AG08395 (cell line): ENCODE measurements at places on chromosomes 11 and 22.

DNA sequence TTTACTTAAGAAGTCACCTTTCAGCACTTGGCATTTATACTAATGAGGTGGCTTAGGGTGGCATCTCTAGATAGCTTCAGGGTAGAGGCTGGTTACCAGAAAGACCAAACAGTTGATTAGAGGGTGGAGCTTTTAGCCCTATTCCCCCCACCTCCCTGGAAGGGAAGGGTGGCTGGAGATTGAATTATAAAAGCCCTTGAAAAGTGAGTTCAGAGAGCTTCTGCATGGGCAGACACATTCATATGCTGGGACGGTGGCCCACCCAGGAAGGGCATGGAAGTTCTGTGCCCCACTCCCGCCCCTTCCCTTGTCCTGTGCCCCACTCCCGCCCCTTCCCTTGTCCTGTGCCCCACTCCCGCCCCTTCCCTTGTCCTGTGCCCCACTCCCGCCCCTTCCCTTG is 244.2 kb downstream of the DDX10 start:
- no peak for DNase-seq

GRCh38 chr11:61923166-61924063 is 6.0 kb upstream of the RAB3IL1 start:
- DNase-seq: peak; percentile 63

DNA sequence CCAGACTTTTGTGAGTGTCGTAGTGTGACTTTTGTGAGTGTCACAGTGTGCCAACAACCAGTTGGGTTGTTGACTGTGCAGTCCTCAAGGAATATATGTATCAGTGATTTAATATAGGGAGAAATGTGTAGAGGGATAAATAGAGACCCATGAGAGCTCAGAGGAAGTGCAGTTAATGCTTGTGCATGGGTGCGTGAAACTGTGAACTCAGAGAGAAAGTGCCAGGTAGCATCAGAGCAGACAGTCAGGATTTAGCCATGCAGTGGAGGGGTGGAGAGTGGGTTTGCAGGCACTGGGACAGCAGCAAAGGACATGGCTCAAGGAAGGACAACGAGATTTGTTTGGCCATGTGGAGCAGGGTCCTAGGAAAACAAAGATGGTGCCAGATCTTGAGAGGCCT is 33.6 kb downstream of the YWHAH start:
- no peak for DNase-seq

GRCh38 chr11:88100151-88100550 is 75.1 kb downstream of the RAB38 start:
- DNase-seq: peak; percentile 9

DNA sequence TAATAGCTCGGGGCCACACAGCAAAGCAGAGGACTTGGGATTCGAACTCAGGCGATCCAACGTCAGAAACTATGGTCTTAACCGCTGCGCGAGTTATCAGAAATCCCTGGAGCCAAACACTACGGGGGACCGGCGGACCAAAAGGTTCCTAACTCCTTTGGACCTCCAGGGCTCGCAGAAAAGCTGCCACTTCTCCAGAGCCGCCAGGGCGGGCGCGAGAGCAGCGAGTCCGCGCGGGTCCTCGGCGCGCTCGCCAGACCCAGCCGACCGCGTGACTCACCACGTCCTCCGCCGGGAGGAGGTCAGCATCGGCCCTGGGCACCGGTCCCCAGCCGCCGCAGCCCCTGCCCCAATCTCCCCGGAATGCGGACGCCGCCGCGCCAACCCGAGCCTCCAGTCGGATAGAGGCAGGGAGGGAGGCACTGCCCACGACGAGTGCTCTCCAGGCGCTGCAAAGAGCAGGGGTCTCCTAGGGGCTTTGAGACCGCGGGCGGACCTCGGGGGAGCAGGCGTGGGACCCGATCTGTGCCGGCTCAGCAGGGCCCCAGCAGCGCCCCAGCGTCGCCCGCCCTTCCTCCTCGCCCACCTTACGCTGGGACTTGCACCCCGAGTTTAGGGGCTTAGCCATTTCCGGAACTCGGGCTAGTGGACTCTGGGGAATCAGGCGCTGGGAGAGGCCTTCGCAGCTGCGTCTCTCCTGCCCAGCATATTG is 6.2 kb upstream of the ALX4 start:
- peak; percentile 76 for DNase-seq

DNA sequence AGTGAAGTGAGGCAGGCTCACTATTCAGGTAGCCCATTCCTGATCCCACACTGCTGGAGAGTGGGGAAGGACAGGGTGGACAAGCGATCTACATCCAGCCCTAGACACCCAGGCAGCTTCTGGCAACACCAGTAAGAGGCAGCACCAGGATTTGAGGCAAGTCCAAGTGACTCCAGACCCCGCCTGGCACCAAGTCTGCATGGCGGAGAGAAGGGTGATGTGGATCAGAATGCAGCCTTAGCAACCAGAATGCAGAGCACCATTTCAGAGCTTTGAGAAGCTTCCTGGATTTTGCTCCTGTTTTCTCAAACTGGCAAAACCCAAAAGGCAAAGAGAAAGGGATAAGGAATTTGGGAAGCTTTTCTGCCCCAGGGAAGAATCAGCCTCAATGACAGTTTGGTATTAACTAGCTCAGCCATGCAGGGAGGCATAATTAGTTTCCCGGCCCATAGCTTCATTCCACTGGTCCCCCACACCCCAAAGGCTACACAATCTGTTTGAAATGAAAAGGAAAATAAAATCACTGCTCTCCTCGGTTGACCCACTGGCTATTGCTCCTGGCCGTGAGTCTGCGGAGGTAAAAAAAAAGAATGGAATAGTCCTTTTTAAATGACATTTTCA is 17.3 kb downstream of the GALNT18 start:
- DNase-seq: no peak

GRCh38 chr22:21909871-21910270 is 42.4 kb upstream of the MAPK1 start:
- DNase-seq: no peak

DNA sequence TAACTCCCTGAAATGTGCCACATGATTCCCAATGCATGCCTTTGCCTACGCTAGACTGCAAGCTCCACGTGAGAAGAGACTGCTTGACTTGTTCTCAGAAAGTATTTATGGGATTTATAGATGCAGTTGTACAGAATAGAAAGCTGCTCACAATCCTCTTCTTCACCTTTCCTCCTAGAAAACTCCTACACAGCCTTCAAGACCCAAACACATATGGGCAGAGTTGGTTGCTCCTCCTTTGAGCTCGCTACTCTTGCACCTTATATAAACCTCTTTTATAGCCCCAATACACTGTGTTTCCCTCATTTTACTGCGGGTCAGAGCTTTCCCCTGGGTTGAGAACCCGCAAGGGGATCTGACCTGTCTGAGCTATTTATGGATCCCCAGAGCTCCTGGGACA is 16.4 kb downstream of the C1QTNF6 start:
- DNase-seq: no peak

DNA sequence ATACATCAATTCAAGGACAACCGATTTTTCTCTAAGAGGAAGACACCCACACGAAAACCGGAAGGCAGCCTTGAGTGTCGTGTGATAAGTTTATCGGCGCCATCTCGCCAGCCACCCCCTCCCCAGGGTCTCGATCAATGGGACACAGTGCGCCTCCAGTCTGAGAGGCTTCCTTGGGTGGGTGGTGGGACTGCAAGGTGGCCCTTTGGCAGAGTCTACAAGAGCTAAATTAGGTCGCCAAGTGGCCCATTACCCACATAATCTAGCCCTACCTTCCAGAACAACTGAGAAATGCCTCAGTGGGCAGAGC is 64.0 kb downstream of the CD6 start:
- no peak for DNase-seq

GRCh38 chr11:12674571-12674935 is 332 bp downstream of the TEAD1 start:
- no peak for DNase-seq

DNA sequence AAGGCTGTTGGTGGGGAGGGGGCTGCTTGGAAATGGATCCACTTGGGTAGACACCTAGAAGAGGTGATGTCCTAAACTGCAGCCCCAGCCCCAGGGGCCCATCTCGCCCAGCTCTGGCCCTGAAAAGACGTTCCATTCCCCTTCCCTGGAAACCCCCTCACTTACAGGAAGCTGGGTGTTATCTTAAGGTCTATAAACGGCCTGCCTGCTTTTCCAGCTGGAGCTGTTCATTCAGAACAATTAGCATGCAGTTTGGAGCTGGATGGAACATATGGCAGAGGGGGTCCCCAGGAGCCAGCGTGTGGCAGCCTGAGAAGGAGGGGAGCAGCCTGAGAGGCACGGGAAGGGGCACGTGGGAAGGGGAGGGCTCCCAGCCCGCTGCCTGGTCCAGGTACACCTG is 139.6 kb downstream of the PKNOX2 start:
- DNase-seq: no peak

DNA sequence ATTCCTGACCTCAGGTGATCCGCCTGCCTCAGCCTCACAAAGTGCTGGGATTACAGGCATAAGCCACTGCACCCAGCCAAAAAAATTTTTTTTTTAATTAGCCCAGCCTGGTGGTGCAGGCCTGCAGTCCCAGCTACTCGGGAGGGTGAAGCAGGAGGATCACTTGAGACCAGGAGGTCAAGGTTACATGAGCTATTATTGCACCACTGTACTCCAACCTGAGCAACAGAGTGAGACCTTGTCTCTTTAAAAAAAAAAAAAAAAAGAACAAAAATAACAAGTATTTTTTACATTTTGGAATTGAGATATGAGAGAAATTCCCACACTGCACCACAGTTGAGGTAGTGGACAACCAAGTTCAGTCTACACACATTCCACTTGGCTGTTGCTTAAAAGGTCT is 13.6 kb upstream of the L3MBTL2 start:
- no peak for DNase-seq

DNA sequence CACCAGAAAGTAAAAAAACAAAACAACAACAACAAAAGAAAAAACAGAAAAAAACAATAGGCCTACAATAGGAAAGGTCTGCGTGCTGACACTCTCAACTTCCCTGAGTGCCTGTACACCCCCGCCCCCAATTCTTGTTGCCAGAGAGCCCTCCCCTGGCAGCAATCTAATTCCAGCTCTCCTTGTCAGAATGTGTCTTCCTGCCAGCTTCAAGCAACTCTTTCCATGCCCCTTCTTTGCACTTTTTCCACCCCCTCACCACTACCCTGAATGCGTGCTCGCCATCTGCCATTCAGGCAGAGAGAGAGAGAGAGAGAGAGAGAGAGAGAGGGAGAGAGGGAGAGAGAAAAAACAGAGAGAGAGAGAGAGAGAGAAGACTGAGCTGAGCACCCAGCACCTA is 245.0 kb downstream of the KIRREL3 start:
- no peak for DNase-seq

- peak; percentile 20 for DNase-seq
These were observed 725 bp downstream of the KDM2A start for GRCh38 chr11:67119585-67120391.

GRCh38 chr11:129976328-129976727 is 26.3 kb downstream of the PRDM10 start:
- DNase-seq: no peak

DNA sequence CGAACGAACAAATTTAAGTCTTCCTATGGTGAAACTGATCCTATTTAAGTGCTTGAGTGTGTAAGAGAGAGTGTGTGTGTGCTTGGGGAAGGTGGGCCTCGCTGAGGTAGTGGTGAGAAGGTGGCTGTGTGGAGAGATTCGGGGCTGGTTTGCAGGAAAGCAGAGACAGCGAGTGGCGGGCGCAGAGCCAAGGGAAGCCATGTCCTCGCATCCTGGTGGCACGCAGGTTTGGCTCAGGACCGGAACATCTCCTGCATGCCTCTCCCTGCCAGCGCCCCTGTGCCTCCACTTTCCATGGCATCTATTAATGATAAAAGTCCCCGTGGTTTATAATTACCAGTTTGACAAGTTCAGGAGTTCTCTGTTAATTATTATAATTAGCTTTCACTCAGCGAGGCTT is 383.1 kb upstream of the CADM1 start:
- DNase-seq: no peak

- DNase-seq: no peak
These were observed 4.5 kb downstream of the INPP5J start for GRCh38 chr22:31127181-31127772.

DNA sequence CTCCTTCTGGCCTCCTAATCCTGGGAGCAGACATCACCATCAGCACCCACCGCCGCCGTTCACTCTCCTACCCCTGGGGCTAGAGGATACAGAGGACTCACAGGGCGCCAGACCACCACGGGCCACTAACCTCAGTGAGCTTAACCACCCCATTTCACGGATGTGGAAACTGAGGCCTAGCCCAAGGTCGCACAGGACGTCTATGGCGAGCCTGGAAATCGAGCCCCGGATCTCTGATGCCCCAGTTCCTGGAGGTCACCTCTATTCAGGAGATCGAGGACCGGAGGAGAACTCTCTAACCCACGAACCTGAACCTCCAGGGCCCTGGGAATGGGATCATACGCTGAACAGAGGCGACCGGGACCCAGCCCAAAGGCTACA is 349 bp downstream of the TIMM10 start:
- DNase-seq: no peak

DNA sequence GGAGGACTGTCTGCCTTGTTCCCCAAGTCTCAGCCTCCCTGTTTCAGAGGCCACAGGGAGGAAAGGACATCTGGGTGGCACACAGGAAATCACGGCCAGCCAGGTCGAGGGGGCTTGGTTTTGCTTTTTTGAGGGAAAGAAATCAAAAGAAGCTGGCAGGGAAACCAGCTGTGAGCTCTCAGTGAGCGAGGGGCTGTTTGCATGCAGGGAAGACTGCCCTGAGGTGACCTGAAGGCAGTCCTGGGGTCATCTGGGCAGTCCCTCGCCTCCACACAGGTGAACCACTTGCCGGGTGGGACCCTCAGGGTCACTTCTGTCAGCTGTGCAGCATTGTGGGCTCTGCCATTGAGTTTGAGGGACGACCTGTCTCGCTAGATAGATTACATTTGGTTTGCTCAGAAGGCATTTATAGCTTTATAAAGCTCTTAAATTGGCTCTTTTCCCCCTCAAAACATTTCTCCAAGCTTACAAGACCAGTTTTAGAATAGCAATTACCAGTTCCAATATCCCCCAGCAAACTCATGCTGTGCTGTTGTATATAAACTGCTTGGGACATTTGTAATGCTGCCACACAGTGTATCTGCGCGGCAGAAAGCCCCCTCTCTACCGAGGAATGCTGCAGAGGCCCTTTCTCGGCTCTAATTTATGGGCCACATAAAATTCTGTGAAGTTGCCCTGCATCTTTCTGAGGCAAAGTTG is 28.3 kb downstream of the PKNOX2 start:
- DNase-seq: no peak

- no peak for DNase-seq
These were observed 5.9 kb downstream of the ABTB2 start for GRCh38 chr11:34351687-34352469.

GRCh38 chr22:29744902-29745301 is 21.9 kb downstream of the ZMAT5 start:
- DNase-seq: peak; percentile 56

DNA sequence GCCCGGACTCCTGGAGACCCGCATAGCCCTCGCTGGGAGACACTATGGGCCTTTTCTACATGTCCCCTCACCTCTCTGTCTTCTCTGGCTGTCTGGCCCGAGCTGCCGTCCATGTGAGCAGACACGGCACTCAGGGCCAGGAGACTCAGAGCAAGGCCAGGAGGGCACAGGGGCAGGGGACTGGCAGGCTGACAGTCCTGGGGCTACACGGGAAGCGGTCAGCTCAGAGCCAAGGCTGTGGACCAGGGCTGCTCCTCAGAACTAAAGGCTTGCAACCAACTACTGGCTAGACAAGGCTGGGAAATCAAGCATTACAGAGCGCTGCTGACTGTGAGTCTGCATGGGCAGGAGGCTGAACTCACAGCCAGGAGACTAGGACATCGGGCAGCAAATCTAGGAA is 56.1 kb upstream of the CDON start:
- DNase-seq: no peak
